ENCODE measurements at places on chromosomes 3 and 15. TPM values are rescaled to one million over a fixed set of nuclear protein-coding genes. Genes with fewer than 3 reads are reported as not detected.

Gene GCSAM
- total RNA-seq: not detected

Gene DPH3
- 10.2 TPM for total RNA-seq

Gene CD200R1
- not detected for total RNA-seq

Gene BCHE
- total RNA-seq: not detected

Gene HESX1
- not detected for total RNA-seq

Gene CTXN2
- not detected for total RNA-seq

Gene HTR3E
- not detected for total RNA-seq

DNA sequence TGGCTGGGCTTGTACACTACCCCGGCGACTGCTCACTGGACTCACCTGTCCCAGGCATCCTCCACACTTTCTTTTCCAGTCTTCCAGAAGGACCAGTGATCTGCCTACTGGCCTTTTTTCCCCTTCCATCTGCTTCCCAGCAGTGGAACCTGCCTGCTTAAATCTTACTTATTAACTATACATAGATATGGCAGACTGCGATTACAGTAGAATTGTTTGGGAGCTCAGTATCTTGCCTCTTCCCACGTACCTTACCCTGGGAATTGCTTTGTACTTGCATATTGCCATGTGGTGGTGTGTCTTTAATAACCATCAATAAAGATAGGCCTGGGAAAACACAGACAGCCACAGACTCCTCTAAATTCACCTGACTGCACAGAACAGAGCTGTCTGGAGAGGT is 11.8 kb upstream of the HES1 start:
- H3K27me3 ChIP-seq: no peaks in the 10 kb centered on the region
- no peak overlapping the region for H3K27ac ChIP-seq
- no peak overlapping the region for H3K4me3 ChIP-seq
- DNase-seq: no peak
- peaks cover 44% of the 10 kb centered on the region for H3K4me1 ChIP-seq

- H3K27me3 ChIP-seq: no peaks in the 10 kb centered on the region
- H3K27ac ChIP-seq: no peak overlapping the region
- no peak for DNase-seq
- H3K4me1 ChIP-seq: no peaks in the 10 kb centered on the region
- no peak overlapping the region for H3K4me3 ChIP-seq
- H3K36me3 ChIP-seq: no peaks in the 10 kb centered on the region
Measured at GRCh38 chr15:36961956-36962355, 138.4 kb downstream of the MEIS2 start.

GRCh38 chr15:82849556-82850512 is 40.4 kb downstream of the WHAMM start:
- peaks cover 6% of the 10 kb centered on the region for H3K4me1 ChIP-seq
- H3K27me3 ChIP-seq: no peaks in the 10 kb centered on the region
- H3K36me3 ChIP-seq: no peaks in the 10 kb centered on the region

DNA sequence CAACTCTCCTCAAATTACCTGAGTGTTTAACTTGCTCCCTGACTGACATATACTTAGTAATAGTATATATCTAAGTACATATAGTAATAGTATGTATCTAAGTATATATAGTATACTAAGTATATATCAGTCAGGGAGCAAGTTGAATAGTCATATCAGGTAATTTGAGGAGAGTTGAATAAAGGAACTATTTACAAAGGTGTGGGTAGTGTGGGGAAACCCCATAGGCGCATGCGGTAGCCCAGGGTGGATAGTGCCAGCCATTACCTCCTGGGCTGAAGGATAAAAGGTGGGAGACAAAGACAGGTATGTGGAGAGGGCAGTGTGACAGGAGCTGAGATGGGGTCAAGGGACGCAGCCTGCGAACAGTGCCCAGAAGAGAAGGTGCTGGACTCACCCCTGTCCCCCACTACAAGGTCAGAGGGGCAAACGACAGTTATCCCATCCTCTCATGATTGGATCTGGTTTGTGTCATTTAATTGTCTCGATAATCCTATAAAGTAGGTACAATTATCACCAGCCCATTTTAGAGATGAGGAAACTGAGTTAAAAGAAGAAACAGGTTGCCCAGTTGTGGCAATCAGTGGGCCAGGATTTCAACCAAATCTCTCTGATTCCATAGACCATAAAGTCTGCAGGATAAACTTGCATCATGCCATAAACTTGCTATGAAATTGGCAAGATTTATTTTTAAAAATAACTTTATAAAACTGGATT is 34.1 kb upstream of the TPM1 start:
- no peaks in the 10 kb centered on the region for H3K27me3 ChIP-seq
- H3K27ac ChIP-seq: no peak overlapping the region
- no peak overlapping the region for H3K4me3 ChIP-seq
- no peak for DNase-seq

DNA sequence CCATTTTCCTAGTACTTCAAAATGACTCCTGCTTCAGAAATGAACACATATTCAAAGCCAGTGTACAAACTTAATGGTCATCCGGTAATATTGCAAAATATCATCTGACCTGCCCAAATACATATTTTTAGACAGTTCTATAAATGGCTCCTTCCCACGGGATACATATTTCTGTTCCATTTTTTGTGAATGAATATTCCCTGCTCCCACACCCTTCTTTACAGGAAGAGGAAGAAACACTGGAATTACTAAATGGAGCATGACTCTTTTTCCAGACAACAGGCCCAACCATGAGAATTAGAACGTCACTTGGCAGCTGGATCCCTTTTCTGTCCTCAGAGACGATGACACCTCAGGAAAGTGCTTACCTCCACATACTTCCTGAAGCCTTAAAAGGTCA is 38.0 kb upstream of the CBLB start:
- H3K4me1 ChIP-seq: peaks cover 27% of the 10 kb centered on the region
- H3K36me3 ChIP-seq: no peaks in the 10 kb centered on the region
- H3K27ac ChIP-seq: peak overlapping the region; percentile 83
- no peak overlapping the region for H3K4me3 ChIP-seq
- H3K27me3 ChIP-seq: no peaks in the 10 kb centered on the region

DNA sequence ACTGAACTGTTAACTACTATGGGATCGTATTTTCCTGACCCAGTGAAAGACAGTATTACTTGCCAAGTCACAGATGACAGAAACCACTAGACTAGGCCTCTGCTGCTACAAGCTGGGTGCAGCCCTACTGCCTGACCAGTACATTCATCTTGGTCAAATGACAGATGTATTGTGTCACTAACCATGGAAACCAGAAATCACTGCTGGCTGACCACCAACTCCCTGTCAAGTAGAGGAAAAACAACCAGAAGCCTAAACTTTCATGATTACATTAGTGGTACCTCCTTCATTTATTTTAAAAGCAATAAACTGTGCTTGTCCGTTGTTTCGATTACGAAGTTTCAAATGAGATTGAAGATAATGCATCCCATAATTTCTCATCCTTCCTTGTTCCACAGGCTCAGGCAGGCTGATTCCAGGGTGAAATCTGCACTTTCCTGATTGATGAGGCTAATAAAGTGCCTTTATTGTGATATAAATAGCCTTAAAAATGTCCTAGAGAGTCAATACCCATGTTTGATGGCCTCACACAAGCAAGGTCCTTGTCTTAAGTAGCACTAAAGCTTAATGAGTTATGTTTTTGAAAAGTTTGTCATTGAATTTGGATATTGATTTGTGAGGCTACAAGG is 309.7 kb downstream of the LSAMP start:
- H3K4me1 ChIP-seq: no peaks in the 10 kb centered on the region
- H3K27ac ChIP-seq: no peak overlapping the region
- peak; percentile 18 for DNase-seq

GRCh38 chr3:9934235-9934621 is 594 bp downstream of the CRELD1 start:
- H3K36me3 ChIP-seq: peaks cover 14% of the 10 kb centered on the region
- H3K27ac ChIP-seq: peak overlapping the region; percentile 84
- peak overlapping the region; percentile 72 for H3K4me3 ChIP-seq
- peaks cover 33% of the 10 kb centered on the region for H3K4me1 ChIP-seq
- H3K27me3 ChIP-seq: no peaks in the 10 kb centered on the region
- no peak for DNase-seq

DNA sequence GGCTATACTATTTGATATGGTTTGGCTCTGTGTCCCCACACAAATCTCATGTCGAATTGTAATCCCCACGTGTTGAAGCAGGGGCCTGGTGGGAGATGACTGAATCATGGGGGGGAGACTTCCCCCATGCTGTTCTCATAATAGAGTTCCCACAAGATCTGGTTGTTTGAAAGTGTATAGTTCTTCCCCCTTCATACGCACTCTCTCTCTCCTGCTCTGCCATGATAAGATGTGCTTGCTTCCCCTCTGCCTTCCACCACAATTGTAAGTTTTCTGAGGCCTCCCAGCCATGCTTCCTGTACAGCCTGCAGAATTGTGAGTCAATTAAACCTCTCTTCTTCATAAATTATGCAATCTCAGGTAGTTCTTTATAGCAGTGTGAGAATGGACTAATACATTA is 290.1 kb upstream of the CHRM5 start:
- no peak for DNase-seq
- peaks cover 88% of the 10 kb centered on the region for H3K27me3 ChIP-seq
- H3K36me3 ChIP-seq: no peaks in the 10 kb centered on the region
- H3K27ac ChIP-seq: no peak overlapping the region
- no peaks in the 10 kb centered on the region for H3K4me1 ChIP-seq
- H3K4me3 ChIP-seq: no peak overlapping the region
